T-helper 22 cell (primary cell): ENCODE measurements at places on chromosomes 7 and 10.

GRCh38 chr10:15223174-15223573, 54.7 kb upstream of the NMT2 start:
- no peak for DNase-seq

GRCh38 chr10:51447119-51447518, 252.3 kb downstream of the CSTF2T start:
- no peak for DNase-seq

DNA sequence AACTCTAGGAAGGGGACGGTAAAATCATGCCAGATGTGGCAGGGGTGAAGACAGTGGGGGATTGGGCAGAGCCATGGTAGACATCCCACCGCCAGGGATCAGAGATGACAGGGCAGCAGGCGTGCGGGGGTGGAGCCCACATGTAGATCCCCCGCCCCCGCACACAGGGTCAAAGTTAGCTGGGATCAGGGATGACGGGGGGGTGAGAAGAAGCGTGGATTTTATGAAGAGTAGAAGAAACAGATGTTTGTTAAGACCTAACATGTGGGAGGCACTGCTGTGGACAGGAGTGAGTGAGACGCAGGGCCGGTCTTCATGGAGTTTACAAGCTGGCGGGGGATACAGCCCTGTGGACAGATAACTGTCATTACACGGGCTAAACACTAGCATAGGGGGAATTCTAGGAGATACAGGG, 154.0 kb upstream of the KLF14 start:
- DNase-seq, result no peak

GRCh38 chr10:17954861-17955260, 3.1 kb downstream of the SLC39A12 start:
- DNase-seq, result no peak

DNA sequence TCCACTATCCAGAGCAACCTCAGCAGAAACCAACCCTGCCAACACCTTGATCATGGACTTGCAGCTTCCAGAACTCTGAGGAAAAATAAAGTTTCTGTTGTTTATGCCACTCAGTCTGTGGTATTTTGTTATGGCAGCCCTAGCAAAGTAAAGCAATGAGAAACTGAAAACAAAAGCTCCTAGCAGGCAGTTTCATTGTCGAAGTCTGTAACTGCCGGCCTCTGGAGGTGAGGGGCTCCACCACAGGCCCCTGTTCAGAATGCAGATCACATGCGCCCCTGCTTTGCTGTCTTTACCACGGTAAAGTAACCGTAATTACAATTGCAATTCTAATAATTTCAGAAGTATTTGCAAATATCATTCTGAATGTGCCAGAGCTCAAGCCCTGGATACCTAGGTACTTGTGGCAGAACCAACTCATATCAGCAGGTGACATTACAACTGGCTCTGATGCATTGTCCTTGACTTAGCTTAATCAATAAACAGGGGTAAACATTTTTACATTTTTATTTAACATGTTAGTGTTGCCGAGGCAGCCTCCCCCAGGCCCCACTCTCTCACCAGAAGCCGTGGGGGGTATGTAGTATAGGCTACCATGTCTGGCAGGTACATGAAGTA, 193.2 kb downstream of the ELMO1 start:
- DNase-seq, result no peak

GRCh38 chr7:13106513-13106912, 419.1 kb downstream of the ARL4A start:
- DNase-seq, result no peak

GRCh38 chr7:84647797-84648757, 453.5 kb upstream of the SEMA3A start:
- DNase-seq, result no peak

DNA sequence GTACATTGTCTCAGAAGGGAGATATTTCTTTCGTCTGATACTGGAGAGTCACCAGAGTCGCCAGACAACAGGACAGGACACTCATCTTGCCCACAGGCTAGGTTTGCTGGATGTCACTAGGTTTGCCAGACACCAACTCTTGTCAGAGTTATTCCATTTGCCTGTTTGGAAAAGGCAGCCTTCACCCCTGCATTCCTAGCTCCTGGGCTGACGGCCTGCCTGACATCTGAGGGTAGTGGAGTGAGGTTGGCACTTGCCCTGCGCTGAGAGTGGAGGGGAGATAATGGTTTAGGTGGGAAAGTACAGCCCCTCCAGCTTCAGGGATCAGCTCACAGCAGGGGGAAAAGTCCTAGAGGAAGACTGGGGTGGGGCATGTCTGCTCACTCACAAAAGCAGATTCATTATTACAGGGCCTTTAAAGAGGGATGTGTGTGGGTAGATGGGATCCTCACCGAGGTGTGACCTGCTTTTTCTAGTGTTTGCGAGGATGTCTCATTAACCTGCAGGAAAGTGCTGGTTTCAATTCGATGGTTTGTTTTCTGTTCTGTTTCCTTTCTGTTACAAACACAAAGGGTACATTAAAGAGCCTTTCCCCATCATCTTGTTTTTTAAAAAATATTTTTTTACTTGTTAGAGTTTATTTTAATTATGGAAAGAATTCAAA, 79.3 kb upstream of the TNS3 start:
- no peak for DNase-seq

- no peak for DNase-seq
Measured at GRCh38 chr7:44280993-44281721, 44.2 kb downstream of the CAMK2B start.
